ENCODE measurements at places on chromosomes 6 and 20.

- DNase-seq: no peak
Observed at GRCh38 chr20:15848126-15848525, 725.1 kb downstream of the KIF16B start.

DNA sequence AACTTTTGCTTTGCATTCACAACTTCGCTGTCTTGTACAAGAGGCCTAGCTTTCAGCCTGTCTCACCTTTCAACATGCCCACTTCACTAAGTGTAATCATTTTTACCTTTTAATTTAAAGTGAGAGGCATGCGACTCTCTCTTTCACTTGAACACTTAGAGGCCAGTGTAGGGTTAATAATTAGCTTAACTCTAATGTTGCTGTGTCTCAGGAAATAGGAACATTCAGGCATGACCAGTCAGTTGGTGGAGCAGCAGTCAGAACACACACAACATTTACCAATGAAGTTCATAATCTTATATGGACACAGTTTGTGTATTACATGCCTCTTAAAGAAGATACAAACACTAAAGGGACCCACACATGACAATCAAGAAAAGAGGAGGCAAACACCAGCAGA, 47.6 kb downstream of the HTR1B start:
- no peak for DNase-seq

DNA sequence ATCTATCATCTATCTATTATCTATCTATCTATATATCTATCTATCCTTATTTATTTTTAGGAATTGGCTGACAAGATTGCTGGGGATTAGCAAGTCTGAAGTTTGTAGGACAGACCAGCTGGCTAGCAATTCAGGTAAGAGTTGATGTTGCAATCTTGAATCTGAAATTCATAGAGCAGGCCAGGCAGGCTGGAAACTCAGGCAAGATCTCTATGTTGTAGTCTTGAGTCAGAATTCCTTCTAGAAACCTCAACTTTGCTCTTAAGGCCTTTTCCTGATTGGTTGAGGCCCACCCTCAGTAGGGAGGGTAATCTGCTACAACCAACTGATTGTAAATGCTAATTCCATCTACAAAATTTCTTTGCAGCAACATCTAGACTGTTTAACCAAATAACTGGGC, 19.2 kb downstream of the MAPK13 start:
- no peak for DNase-seq

DNA sequence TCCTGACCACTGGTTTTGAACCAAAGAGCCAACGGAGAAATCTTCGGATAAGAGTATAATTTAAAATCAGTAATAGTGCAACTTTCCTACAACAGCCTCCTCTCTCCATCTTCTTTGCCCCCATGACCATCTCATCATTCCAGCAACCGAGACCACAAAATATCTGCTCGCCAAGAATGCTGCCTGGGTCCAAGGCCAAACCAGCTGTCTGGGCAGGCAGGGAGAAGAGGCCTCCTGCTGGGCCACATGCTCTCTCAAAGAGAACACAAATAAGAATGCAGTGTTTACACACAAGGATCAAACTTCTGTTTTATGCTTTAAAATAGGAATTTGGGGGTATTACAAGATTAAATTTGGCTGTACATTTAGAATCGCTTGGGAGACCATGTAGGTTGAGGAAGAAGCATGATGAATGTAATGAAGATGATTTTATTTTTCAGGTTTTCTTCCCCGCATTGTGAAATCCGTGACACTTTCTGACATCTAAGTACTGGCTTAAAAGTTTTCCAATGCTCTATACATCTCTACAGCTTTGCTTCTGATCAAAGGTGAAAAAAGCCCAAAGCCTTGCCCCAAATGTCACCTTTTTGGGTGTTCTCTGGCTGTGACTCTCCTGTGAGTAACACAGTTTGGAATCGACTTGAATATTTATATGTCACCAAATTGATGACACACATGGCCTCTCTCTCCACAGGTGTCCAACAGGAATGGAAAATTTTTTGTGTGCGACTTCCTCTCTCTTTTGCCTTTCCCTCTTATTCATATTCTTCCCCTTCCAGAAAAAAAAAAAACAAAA, 79.4 kb upstream of the PROKR2 start:
- no peak for DNase-seq

GRCh38 chr6:108368431-108369030, 73.7 kb downstream of the AFG1L start:
- no peak for DNase-seq

DNA sequence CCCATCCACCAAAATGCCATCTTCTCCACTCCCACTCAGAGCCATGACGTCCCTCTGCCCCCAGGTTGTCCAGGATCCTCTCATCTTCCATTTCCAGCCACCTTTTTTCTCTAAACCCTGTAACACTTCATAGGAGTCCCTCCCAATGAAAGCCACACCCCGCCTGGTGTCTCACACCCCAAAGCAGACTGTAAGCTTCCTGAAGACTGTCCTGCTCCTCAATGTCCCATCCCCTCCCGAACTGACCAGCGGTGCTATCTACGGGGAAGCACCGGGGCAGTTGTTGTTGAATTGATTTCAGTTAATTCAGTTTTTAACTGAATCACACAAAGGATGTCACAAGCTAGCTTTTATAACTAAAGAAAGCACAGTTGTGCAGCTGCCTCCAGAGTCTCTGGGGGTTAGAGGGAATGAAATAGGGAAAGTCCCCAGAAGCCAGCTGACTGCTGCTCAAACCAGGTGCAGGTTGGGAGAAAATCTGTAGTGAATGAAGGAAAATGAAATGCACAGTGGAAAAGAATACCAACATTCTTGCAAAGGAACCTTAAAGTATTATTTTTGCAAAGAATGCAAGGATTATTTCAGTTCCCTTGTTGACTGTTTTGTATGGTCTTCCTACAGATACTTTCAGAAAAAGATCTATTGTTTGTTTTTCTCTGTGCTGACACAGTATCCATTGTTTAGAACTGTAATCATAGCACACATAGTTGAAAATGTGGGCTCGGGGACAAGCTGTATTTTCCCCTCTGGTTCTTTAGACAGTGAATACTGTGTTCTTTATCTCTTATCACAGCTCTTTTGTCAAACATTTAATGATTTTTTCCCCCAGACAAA, 222.6 kb upstream of the QKI start:
- DNase-seq: no peak
